NCI-H2081 treated with DMSO at 0.1 percent for 48 hours (cell line): ENCODE measurements at places on chromosomes 12 and 14.

DNA sequence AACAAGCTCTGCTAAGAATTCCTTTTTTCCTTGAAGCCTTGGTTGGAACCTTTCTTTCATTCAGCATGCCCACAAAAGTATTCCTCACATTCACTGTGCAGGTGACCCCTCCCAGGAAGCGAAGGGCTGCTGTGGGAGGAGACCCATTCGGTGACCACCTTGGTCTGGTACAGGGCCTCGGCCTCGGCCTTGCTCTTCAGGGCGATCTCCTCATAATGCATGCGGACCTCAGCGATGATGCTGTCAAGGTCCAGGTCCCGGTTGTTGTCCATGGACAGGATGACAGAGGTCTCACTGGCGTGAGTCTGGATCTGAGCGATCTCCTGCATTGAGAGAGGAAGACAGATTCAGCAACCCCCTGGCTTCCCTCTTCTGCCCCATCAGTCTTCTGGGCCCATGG, 3.1 kb downstream of the KRT74 start:
- no peak for DNase-seq

GRCh38 chr12:29961231-29961630, 177.5 kb upstream of the TMTC1 start:
- no peak for DNase-seq

GRCh38 chr12:112506513-112507166, 87.9 kb downstream of the PTPN11 start:
- no peak for DNase-seq

- DNase-seq: no peak
Observed at GRCh38 chr12:26268841-26269561, 73.6 kb downstream of the SSPN start.

DNA sequence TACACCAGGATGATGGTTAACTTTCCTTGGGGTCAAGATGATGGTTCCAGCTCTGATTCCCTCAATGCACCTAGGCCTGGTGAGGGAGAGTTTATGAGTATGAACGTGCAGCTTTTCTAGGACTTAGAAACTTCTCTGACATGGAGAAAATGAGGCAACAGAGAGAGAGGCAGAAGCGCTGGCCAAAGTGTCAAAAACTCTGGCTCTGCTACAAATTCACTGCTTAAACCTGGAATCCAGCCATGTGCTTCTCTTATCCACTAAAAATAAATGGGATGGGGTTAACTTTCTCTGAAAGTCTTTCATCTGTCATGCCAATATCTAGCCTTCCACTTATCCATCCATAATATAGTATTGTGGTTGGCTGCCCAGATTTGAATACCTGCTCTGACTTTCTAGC, 568.7 kb downstream of the MED13L start:
- no peak for DNase-seq

DNA sequence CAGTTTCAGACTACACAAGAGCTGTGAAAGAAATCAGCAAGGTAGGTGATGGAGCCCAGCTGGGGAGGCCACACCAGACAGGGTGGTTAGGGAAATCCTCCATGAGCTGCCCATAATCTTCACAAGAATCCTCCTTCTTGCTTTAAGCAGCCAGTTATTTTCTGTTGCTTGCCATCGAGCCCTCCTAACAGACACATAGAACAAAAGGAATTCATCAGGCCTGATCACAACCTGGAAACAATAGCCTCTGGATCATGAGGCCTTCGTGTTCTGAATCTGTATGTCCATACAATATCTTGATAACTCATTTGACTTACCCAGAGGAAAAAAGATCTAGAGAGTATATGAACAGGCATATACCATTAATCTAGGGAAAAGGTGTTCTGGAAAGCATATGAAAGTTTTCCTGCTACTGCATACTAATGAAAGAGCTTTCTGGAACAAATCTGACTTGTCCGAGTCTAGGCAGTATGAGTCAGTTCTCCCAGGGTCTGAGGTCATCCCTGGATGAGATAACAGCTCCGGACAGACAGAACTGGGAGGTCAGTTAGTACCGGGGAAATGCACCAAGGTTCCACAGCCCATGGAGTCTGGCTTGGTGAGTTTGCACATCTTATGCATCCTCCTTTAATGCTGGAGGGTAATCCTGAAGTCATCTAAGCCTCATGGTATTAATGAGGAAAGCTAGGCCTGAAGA, 52.8 kb upstream of the ELK3 start:
- no peak for DNase-seq

GRCh38 chr12:92593734-92594402, 108.9 kb upstream of the PLEKHG7 start:
- no peak for DNase-seq

DNA sequence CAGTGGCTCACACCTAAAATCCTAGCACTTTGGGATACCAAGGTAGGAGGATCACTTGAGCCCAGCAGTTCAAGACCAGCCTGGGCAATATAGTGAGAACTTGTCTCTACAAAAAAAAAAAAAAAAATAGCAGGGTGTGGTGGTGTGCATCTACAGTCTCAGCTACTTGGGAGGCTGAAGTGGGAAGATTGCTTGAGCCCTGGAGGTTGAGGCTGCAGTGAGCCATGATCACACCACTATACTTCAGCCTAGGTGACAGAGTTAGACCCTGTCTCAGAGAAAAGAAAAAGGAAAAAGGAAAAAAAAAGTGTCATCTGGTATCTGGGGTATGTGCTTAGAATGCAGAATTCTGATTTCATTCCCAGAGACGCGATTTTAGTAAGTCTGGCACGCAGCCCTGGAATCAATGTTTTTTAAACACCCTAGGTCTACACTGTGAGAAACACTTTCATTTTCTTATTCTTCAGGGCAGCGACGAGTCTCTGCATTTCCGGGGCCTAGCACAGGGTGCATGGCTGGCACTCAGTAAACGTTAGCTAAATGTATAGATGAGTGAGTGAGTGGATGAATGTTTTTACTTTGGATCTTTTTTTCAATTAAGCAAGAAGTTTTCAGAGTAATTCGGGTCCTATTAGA, 243.8 kb upstream of the PWP1 start:
- DNase-seq: no peak

DNA sequence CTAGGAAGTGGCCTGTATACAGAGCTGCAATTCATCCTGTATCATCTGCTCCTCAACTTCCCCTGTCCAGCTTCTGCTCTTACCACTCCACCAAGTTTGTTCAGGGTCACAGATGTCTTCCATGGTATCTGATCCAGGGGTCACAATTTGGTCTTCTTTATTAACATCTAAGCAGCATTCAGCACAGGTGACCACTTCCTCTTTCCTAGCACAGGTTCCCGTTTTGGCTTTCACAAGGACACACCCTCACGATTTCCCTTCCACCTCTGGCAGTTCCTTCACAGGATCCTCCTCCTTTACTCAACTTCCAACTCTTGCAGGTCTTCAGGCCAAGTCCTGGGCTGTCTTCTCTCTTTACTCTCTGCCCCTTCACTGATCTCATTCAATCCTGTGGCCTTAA, 93.6 kb downstream of the TTC7B start:
- DNase-seq: no peak

DNA sequence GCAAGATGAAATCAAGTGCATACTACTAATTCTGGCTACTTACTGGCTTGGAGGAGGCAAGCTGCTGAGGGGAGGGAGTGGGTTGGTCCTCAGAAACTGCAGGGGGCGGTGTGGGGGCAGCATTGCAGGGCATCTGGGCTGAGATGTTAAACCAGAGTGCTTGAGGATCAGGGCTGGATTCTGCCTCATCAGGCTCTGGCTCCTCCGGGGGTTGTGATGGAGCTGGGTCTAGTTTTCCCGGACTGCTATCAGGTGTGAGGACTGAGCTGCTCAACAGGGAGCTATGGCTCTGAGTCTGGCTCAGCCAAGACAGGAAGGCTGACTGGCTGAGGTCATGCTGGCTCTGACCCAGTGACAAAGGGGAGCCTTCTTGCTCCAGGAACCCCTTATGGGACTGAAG, 28.6 kb downstream of the BAZ2A start:
- no peak for DNase-seq

- DNase-seq: no peak
Observed at GRCh38 chr14:94633121-94633520, 20.9 kb downstream of the SERPINA3 start.

DNA sequence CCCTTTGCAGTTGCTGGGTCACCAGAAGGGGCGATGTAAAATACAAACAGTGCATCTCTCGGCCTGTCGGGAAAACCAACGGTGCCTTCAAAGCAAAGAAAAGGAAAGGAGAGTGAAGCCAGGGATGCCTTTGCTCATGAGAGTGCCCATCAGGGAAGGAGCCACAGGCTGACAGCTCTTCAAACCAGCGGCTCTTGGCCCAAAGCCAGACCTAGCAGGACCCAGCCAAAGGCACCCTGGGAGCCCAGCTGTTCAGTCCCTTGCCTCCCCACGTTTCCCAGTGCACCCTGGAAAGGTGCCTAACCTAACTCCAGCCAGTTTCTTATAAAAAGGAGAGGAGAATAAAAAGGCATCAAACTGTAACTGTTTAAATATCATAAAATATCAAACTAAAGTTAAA, 29.2 kb downstream of the PRMT8 start:
- DNase-seq: peak; percentile 25

- DNase-seq: no peak
Observed at GRCh38 chr14:24920265-24921075, 129.5 kb downstream of the STXBP6 start.

- DNase-seq: no peak
Observed at GRCh38 chr12:115936997-115937916, 340.2 kb downstream of the MED13L start.

DNA sequence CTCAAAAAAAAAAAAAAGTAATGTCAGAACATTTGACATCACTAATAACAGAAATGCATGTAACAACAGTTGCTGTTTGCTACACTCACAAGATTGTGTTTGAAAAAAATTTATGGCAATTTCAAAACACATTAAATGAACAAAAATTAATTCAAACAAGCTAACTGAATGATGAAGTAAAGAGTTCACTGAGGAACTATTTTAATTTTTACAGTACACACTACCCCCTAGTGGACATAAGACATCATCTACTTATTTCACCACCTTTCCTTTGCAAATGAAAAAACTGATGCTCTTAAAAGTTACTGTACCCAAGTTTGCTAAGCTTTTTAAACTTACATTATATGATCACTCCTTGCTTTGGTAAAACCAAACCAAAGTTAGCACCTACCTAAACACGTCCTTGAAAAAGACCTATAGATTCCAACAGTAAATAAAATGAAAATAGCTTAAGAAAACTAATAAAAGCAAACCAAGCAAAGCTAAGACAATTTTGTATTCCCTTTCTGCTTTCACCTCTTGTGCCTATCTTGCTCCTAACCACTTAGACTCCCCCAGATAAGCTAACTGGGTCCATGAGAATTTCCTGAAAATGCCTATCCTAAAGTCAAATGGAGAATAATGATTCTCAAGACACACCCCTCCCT, 22.2 kb downstream of the UBE2N start:
- DNase-seq: no peak
